ENCODE measurements at places on chromosomes 16 and 17.

GRCh38 chr16:17437981-17438380 lies 32.8 kb downstream of the XYLT1 start:
- DNase-seq: no peak

- DNase-seq: no peak
Observed at GRCh38 chr17:80265205-80266068, 4.8 kb downstream of the RNF213 start.

- no peak for DNase-seq
Observed at GRCh38 chr17:6868582-6868981, 37.1 kb upstream of the TEKT1 start.

- DNase-seq: peak; percentile 90
Observed at GRCh38 chr17:12983991-12984884, 33.6 kb downstream of the ELAC2 start.

DNA sequence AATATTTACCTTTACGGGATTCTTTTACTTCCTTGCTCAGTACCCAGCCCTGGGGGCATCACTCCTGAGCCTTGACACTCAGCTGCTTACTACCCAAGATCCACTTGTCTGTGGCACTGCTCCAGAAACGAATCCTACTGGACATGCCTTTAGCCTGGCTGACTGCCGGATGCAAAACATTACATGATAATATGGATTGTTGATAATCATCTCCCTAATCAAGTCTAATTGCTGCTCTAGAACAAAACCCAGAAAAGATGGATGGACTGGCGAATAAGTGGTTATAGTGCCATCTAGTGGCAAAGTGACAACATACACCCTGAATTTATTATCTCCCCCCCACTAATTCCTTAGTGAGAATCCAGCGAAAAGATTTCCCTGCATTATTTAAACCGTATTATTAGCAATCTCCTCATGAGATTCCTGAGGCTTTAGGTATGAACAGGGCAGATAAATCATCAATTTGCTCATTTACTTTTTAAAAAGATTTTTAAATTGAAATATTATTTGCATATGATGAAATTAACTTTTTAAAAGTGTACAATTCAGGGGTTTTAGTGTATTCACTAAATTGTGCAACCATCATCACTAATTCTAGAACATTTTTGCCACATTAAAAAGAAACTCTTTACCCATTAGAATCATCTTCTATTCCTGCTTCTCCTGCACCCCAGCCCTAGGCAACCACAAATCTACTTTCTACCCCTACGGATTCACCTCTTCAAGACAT lies 61.6 kb downstream of the RGS9 start:
- peak; percentile 81 for DNase-seq

GRCh38 chr16:84207251-84207650 lies 16.3 kb downstream of the ADAD2 start:
- DNase-seq: no peak

DNA sequence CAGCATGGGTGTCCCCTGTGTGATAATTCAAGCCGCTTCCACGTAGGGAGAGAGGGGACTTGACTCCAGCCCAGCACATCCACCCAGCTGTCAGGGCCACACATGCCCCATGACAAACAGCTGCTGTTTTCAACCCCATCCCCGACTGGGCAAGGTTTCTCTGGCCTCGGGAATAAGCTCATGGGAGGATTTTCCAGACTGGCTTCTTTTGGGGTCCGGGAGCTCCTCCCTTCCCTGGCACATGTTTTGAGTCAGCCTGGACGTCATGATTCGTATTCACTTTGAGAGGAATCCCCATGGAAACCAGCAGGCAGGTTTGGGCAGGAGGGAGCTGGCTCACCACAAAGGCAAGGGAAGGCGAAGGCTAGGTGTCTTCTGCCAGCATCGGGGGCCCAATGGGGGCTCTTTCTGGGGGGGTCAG lies 156.4 kb downstream of the CMIP start:
- DNase-seq: no peak

GRCh38 chr16:11836650-11837244 lies 14.6 kb downstream of the RSL1D1 start:
- DNase-seq: peak; percentile 80

- DNase-seq: no peak
Observed at GRCh38 chr16:52494145-52494544, 52.8 kb downstream of the TOX3 start.

- DNase-seq: no peak
Observed at GRCh38 chr17:43723697-43724359, 34.8 kb downstream of the SOST start.

DNA sequence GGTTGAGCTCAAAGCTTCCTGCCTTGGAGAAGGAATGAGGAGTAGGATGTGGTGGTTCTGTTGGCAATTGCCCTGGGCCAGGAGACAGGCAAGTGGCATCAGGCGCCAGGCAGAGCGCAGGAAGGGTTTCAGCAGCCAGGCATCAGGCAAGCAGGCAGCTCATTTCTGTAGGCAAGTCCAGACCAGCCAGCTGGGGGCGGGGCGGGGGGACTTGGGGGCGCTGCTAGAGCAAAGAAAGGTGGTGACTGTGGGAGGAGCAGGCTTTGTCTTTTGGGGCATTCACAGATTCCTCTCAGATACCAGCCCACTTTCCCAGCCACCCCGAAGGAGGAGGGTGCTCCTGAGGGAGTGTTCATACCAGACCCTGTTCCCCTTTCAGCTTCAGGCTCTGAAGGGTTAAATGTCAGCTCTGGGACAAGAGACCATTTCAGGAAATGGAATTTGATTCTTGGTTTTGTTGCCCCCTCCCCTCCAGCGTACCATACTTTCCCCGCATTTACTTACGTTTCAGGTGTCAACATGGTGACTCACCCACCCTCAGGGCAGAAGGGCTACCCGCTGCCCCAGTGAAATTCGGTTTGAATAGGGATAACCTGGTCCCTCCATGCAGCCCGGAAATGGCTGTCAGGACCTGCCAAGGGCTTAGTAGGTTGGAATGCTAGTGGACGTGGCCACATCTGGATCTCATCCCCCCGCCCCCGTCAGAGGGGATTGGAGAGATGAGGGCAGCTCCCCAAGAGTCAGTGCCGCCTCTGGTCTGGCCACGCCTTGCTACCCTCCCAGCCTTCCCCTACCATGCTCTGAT lies 13.2 kb downstream of the NGFR start:
- DNase-seq: no peak
